Stimulated activated CD8-positive, alpha-beta memory T cell treated with anti-CD3 and anti-CD28 coated beads, Interleukin-4, amount 100 ng/mL, for 4 hours (primary cell): ENCODE measurements at places on chromosomes 3 and 15.

DNA sequence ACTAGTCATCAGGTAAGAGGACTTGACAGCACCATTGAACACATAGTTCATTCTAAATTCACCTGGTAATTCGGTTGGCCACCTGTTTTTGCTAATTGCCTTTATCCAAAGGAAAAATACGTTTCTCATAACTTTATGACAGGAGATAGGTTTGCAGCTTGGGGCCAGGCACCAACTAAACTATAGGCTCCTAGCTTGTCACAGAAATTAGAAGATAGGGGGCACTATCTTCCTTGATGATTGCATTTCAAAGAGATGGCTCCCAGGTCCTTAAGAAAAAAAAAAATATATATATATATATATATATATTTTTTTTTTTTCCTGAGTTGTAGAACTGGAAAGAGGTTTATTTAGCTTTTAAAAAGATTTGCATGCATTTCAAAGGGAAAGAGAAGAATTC is 563.6 kb downstream of the NAALADL2 start:
- DNase-seq = no peak

DNA sequence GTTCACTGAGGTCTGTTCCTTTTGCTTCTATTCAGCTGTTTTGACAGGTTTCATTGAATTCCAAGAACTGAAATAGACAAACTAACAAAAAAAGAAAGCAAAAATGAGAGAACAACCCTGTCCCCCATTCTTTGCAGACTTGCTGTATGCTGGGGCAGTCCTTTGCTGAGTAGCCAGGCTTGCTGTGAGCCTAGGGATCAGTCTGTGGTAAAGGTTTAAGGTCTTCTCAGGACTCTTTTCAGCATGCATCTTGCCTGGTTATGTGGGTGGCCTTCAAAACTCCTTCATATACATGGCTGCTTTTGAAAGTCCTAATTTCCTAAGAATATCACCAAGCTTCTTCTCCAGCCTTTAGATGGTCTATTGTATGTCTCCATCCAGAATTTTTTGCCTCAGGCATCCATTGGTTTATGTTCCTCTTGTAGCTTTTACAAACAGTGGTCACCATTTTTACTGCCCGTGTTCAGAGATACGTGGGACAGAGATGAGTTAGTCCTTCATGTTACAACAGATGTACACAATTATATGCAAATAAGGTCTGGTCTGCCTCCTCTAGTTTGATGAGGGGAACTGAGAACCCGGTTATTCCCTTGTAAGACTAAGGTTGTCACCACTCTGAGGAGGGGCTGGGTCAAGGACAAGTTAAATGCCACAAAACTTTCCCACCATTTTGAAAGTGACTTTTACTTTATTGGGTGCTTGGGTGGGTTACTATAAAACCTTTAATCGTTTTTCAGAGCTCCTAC is 41.4 kb downstream of the SACM1L start:
- no peak for DNase-seq

- DNase-seq = no peak
These were observed 1.4 kb upstream of the ZNF710 start for GRCh38 chr15:89999676-90000185.

GRCh38 chr15:60906146-60906674 is 322.9 kb downstream of the RORA start:
- no peak for DNase-seq

DNA sequence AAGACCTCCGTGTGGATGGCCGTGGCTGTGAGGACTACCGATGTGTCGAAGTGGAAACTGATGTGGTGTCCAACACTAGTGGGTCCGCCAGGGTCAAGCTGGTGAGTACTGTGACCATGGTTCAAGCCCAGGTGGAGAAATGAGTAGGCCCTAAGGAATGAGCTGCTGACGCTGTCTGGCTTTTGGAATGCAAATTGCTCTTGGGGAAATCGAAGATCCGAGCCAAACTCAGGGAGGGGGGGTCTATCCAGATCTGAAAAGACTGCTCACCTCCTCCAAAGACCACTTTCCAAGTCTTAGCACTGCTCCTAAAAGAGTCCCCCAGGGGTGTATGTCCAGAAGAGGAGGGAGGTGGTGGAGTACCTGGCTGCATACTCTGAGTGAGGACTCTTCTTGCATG is 13.1 kb downstream of the EXOSC7 start:
- no peak for DNase-seq

GRCh38 chr3:122403489-122403888 is 12.4 kb downstream of the WDR5B start:
- DNase-seq = no peak

DNA sequence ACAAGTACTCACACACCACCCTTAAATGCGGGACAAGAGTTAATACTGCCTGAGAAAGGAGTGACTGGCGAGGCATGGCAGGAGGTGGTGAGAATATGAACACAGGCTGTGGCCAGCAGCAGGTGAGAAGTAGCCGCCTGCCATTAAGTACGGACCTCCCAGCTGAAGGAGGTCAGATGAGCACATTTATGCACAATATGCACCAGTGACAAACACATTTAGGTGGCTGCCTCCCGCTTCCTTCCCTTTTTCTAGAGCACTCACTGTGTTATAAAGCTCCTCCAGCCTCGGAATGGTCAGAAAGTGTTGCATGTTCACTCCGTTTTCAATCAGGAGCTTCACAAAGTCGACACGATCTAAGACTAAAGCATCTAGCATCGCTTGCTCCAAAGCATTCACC is 52.4 kb downstream of the TRPM1 start:
- no peak for DNase-seq

- no peak for DNase-seq
These were observed 24.0 kb upstream of the SPTBN5 start for GRCh38 chr15:41917767-41918430.

GRCh38 chr15:100877551-100877950 is 2.1 kb upstream of the ALDH1A3 start:
- no peak for DNase-seq

DNA sequence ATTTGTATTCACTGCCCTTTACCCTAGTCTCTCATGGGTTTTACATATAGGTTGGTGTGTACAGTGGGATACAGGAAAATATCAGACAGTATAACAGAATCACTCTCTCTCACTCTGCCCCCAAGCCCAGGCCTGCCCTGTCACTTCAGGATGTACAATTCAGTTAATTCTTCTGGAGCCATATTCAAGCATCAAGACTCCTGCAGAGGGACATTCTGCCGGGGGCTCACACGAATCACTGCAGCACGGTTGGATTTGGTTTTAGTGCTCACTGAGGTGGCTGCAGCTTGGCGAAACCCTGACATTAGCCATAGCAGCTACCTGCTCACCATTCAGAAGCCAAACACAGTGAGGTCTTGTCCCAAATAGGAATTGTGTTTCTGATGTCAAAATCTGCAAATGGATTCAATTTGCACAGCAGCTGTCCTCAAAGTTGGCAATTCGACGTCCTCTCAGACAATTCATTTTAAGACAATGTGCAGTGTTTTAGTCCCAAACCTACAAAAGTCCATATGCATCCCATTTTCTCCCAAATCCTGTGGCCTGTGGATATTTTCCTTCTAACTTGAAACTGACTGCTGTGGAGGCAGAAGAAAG is 82.9 kb downstream of the CHSY1 start:
- no peak for DNase-seq

DNA sequence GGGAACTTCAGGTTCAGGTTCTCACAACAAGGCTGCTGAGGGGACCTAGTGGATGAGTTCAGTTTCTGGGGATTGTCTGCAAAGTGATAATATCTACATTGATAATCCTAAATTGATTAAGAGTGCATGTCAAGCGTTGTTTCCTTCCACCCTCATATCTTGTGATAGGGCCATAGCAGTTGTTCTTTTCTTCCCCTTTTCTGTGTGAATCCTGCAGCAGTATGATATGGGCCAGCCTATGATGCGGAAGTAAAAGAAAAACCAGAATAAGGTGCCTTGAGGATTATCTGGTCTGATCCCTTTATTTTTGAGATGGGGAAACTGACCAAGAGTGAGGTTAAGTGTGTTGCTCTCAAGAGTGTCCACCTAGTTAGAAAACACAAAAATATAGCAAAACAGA is 86.2 kb downstream of the MITF start:
- no peak for DNase-seq

DNA sequence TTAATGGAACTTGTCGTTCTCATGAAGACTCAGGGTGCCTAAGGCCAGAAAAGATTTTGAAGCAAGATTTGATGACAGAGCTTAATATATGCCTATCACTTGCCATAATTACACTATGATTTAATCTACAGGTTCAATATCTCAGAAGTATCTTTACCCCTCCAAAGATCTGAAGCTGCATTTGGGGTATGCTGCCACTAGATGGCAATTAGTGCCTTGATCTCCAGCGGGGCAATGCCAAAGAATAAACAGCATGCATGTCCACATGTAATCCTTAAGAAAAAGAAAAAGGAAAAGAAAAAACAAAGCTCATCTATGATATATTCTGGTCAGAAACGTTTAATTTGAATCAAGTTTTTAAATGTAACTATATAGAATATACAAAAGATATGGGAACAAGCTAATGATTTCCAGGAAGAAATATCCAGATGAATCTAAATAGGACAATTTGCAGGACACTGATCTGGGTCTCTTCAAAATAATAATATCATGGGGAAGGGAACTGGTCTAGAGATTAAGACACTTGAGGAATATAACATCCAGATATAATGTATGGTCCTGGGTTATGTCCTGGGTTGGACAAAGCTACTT is 55.0 kb upstream of the SOX14 start:
- DNase-seq = no peak

DNA sequence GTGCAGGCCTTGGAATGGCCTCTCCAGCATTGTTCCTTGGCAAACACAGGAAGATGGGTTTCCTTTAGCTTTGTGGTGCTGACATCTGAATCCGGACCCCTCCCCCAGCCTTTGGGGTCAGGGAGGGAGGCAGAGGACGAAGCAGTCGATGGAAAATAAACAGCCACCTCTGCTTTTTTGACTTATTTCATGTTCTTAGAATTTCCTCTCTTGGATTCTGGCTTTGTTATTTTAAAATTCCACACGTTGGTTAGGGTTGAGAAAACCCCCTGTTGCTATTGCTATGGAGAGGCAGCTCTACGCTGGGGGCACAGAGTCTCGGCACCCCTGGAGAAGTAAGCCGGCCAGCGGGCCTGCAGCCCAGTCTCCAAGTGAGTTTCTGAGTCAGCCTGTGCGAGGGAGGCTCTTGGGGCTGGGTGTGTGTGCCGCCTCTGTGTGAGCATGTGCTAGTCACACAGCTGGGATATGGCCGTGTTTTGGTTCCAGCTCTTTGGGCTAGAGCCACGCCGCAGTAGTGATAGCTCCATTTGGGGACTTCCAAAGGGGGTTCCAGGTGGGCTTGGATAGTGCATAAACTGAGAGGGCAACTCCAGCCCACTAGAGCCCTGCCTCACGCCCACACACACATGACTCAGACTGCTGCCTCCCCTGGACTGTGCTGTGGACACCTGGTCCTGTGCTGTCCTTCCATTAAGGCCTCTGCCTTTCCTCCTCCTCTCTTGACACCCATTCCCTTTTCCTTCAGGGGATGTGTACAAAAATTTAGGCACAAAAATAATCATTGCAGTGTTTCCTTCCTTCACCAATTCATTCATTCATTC is 58.8 kb downstream of the AMOTL2 start:
- no peak for DNase-seq

GRCh38 chr3:145370870-145371269 is 790.1 kb downstream of the PLOD2 start:
- no peak for DNase-seq

DNA sequence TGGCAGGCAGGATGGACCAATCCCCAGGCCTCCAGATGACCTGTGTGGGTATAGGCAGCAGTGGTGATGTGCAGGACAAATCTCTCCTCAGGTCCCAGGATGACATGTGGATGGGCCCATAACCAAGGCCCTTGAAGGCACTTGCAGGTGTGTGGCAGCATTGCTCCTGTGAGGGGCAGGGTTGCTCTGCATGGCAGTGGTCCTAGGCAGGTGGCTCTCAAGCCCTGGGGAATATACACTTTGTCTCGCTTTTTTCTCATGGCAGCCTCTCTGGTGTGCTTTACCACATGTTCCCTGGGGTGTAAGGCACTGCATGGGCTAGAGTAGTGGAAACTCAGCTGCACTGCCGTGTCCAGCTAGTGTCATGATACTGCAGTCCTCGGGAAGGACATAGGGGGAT is 503.6 kb downstream of the UNC13C start:
- DNase-seq = no peak

DNA sequence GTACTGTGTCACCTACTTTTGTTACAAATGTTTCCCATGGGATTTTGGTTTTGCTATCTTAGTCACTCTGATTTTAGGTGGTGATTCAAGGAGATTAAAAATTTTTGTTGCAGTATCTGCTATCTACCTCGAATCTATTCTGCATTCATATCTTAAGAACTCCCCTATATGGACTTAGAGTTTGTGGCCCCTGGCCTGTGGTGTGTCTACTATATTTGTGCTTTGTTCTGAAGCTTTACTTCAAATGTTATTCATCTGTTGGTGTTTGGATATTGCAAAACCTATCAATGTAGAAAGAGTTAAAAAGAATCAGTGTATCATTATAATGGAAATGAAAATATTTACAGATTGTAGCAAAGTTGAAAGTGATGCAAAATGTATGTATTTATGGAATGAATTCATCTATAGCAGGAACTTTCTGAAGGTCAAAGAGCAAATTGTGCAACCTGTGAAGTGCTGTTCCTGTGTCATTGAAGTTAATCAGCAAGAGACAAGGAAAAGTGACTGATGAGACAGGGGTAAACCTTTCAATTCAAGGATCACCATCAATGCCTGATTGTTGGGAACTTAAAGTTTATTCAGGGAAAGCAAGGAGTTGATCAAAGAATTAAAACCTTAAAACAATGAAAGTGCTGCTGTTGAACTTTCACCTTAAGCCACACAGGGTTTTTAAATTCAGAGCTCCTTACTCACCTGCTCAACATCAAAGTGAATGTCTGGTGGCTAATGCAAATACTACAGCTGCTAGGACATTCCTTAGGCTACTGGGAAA is 71.0 kb downstream of the SLMAP start:
- no peak for DNase-seq

DNA sequence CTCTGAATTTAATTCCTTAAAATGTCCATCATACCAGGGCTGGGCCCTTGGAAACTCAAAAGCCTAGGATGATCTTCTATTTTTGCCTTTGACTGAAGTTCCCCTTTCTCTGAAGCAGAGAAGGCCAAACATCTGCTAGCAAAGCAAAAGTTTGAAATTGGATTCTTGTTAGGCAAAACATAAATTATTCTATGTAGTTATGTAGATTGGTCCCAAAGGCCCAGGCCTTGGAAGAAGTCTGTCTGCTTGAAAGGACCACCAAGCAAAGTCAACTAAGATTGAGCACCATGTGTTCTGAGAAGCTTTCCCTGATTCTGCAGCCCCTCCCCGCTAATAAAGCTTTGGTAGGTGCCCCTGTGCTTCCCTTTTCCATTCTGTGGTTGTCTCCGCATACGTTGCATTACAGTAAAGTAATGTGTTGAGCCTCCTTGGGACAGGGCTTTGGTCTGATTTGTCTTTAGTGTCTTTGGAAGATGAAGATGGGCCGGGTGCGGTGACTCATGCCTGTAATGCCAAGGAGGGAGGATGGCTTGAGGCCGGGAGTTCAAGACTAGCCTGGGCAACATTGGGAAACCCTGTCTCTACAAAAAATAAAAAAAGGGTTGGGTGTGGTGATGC is 56.4 kb downstream of the RPL39L start:
- DNase-seq = no peak

- no peak for DNase-seq
These were observed 282.6 kb downstream of the GAP43 start for GRCh38 chr3:115905871-115906270.
